Right renal cortex interstitium (tissue), 3 donors: ENCODE measurements at places on chromosomes 3 and 15. TPM values are rescaled to one million over a fixed set of nuclear protein-coding genes. Genes with fewer than 3 reads are reported as not detected.

GRCh38 chr3:148162132-148162531 is 535.6 kb upstream of the AGTR1 start:
- DNase-seq, result no peak

DNA sequence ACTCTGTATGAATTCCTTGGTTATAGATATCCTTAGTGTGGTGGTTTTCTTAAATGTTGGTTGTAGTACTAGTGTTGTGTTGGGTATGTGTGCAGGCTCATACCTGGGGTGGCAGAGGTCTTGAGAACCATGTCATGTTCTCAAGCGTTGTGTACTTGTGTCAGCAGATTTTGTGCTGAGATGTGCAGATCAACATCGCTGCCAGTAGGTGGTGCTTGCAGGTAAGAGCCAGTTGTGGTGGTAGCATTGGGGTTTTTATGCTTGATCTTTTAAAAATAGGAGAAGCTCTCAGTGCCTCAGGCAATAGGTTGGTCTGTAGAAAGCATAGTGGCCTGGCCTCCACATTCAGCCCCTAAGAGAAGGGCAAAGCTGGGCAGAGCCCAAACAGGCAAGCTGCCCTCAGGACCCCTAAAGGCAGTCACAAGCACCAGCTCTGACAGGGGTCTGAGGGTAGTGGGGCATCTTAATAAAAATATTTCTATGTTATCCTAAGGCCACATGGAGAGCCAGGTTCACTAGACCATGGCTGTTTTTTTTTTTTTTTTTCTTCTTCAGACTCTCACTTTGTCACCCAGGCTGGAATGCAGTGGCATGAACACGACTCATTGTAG is 164.0 kb downstream of the IL20RB start:
- DNase-seq, result no peak

The SERPINI1 gene
- 35.4 TPM for polyA plus RNA-seq

- DNase-seq, result no peak
Observed at GRCh38 chr15:37076543-37076942, 23.8 kb downstream of the MEIS2 start.

DNA sequence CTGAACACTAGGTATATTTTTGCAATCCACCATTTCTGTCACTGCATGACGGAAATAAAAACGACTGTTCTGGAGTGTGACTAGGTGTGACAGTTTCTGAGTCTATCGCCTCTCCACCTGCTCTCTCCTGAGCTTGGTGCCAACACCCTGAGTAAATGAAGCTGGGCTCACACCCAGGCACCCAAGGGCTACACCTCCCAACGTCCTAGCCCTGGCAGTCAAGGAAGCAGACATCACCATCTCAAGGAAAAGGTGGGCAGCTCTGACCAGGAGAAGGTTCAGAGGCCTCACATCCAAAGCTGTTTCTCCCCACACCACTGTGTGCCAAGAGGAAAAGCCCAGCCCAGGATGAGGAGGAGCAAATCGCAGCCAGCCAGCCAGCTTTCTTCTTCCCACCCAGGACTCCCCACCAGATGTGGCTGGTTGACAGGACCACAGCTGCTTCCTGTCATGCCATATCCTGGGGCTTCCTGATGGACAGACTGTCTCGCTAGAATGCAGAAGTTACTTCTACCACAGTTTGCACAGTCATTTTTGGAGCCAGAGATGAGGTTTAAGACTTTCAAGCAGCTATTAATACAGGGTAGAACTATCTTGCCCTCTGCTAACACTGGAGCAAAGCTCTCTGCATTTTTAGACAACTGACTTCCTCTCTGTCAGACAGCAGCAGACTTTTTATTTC is 3.3 kb downstream of the SCAMP2 start:
- DNase-seq, result no peak

DNA sequence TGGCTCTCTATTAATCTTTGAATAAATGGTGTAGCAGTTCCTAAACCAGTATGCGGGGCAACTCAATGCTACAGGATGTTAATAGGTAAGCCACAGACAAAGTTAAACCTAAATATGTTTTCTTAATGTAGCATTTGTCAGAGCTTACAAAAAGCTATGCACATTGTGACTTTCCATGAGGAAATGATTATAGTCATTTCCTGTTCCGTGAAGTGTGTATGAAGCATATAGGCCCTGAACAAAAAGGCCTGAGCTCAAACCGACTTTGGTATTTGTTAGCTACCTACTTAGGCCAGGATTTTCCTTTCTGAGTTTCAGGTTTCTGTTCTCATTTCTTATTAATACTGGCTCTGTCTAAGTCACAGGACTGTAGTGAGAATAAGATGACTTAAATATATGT is 14.2 kb downstream of the ZNF80 start:
- no peak for DNase-seq

The CGNL1 gene
- 70.8 TPM for polyA plus RNA-seq
